NCI-H1436 treated with DMSO at 0.1 percent for 48 hours (cell line): ENCODE measurements at places on chromosomes 7 and 10.

- DNase-seq = no peak
These were observed 6.4 kb downstream of the ZMIZ2 start for GRCh38 chr7:44754802-44755697.

- no peak for DNase-seq
These were observed 86.1 kb upstream of the CHST15 start for GRCh38 chr10:124179308-124180043.

- DNase-seq = no peak
These were observed 24.4 kb downstream of the JMJD1C start for GRCh38 chr10:63441404-63441803.

GRCh38 chr7:115227473-115228235 lies 305.8 kb downstream of the MDFIC start:
- no peak for DNase-seq

- no peak for DNase-seq
These were observed 35.8 kb downstream of the PDGFA start for GRCh38 chr7:483656-484355.

DNA sequence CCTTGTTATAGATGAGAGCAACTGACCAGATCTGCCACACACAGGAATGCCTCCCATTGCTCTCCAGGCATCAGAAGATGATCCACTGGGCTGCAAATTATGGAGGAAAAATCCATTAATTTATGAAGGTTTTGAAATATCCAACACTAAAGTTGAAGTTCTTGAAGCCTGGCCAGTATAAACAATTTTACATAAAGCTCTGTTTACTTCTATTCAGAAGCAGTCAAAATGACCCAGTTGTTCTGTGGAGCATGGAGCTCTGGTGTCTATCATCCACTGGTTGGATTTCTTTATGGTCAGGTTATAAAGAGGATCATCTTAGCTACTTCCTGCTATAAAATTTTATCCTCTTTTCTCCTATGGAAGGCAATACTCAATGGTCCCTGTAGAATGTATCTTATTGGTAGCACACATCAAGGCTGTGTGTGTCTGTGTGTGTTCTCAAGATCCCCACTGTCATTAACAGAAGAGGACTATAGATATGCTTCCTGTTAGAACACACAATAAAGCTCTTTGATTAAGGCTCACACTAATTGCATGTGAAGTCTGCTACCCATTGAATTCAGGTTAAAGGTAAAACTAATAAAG lies 747.4 kb downstream of the SUGCT start:
- no peak for DNase-seq
